Activated B cell treated with CpG ODN at 0.5 μM for 24 hours (primary cell): ENCODE measurements at places on chromosomes 7 and 10.

DNA sequence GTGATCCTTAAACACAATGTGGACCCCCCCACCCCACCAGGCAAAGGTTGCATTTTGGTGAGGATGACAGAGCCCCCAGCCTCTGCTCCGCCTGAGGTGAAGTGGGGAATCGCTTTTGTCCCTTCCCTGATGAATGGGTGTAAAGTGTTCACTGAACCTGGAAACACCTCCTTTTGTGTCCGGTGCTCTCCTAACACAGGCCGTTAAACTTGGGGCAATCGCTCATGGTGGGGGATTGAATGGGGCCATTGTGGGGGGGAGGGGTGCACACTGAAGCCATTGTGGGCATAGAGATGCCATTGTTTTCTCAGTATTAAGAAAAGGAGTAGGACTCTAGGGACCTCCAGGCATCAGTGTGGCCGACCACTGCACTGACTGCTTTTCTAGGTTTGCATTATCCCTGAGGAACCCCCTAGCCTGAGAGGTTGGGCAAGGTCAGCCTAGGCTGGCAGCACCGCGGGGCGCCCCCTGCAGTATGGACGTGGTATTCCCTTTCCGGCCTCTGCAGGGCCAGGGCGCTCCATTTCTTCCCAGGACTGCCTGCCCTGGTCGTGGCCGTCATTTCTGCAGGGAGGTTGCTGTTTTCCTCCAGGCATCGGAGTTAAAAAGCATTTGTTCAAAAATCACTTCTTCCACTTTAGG lies 158.3 kb downstream of the TCF7L2 start:
- DNase-seq: no peak

GRCh38 chr7:55377162-55377817 lies 12.2 kb downstream of the LANCL2 start:
- DNase-seq: no peak

- no peak for DNase-seq
These were observed 73.7 kb upstream of the ABCB5 start for GRCh38 chr7:20541608-20542349.

- DNase-seq: no peak
These were observed 205.3 kb upstream of the HDAC9 start for GRCh38 chr7:18290223-18290622.

DNA sequence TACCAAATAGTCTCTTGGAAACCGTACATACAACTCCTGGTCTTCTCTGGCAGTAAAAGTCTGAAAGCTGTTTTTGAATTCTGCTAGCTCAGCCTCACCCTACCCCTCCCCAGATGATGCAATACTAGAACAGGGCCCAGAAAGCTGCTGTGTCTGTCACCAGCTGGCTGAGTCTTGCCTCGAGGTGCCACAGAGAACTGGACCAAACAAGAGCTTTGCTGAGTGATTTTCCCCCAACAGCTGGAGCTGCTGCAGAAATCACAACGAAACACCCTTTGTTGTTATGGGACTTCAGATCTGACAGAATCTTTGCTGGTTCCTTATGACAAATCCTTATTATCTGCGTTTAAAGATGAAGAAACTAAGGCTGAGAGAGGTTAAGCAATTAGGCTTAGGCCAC lies 134.1 kb downstream of the SPAG6 start:
- no peak for DNase-seq

- DNase-seq: no peak
These were observed 162.2 kb downstream of the TFEC start for GRCh38 chr7:115868369-115868768.

DNA sequence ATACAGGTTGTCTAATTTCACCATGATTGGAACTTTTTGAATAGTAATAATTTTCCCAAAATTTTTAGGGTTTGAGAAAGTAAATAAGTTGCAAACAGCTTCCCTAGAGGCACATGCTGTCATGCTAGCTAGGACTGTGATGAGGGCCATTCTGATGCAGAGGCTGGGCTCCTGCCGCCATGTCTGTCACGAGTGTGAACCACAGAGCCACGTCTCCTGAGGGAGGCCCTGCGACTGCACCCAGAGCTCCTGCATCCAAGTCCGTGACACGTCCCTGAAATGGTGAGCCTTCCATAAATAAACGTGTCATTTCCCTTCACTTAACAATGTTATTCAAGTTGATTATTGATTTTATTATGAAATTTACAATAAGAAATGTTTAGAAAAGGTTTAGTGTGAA lies 40.0 kb downstream of the C10orf120 start:
- DNase-seq: no peak

GRCh38 chr10:34486008-34486407 lies 329.1 kb downstream of the PARD3 start:
- no peak for DNase-seq

- DNase-seq: no peak
These were observed 78.2 kb downstream of the VTI1A start for GRCh38 chr10:112525200-112525599.

GRCh38 chr7:124761164-124761715 lies 4.4 kb downstream of the GPR37 start:
- no peak for DNase-seq

- DNase-seq: peak; percentile 17
These were observed 100.3 kb upstream of the SVIL start for GRCh38 chr10:29734962-29735627.

- DNase-seq: no peak
These were observed 200.8 kb upstream of the PPP2R2D start for GRCh38 chr10:131700032-131700431.

GRCh38 chr7:26157520-26158105 lies 5.6 kb downstream of the NFE2L3 start:
- DNase-seq: no peak

- no peak for DNase-seq
These were observed 70.3 kb upstream of the FAM3C start for GRCh38 chr7:121466455-121466854.

DNA sequence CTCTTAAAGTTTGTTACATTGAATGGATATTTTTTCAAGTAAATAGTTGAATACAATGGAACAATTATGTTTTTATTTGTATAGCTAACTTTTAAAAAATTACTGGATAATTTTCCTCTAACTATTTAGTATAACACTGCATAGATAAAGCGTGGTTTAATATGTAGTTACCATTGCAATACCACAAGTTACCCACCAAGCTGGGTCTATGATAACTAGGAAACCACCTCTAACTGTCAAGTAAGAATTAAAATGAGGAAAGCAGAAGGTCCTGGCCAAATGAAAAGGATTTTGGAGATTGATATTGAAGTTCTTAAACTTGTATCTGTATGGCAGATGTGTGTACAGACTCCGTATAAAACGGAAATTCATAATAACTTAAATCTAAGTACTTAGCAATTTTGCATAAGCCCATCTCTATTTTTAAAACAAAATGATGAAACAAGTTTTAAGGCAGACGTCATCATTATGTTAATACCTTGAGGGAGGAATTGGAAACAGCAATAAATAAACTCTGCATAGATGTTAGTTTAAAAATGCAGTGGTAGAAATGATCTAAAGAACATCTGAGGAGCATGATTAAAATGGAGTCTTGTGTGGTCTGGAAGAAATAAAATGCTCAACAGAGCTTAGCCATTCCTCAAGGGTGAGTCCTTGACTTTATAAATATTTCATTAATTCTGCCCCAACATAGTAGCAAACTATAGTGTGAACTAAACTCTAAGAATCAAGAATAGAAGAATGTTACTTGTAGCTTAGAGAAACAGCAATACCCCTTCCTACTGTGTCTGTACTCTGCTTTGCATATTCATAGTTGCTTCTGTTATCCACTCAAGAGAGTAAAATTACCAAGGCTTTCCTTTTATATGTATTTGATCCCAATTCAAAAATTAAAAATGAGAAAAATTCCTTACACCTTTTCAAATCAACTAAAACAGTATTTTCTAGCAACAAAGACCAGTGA lies 206.4 kb upstream of the FERD3L start:
- no peak for DNase-seq

GRCh38 chr7:100019908-100020307 lies 4.5 kb downstream of the ZKSCAN1 start:
- DNase-seq: no peak

GRCh38 chr7:64266341-64266919 lies 38.2 kb downstream of the ZNF679 start:
- no peak for DNase-seq

GRCh38 chr10:123391275-123392028 lies 237.2 kb downstream of the BUB3 start:
- DNase-seq: no peak

DNA sequence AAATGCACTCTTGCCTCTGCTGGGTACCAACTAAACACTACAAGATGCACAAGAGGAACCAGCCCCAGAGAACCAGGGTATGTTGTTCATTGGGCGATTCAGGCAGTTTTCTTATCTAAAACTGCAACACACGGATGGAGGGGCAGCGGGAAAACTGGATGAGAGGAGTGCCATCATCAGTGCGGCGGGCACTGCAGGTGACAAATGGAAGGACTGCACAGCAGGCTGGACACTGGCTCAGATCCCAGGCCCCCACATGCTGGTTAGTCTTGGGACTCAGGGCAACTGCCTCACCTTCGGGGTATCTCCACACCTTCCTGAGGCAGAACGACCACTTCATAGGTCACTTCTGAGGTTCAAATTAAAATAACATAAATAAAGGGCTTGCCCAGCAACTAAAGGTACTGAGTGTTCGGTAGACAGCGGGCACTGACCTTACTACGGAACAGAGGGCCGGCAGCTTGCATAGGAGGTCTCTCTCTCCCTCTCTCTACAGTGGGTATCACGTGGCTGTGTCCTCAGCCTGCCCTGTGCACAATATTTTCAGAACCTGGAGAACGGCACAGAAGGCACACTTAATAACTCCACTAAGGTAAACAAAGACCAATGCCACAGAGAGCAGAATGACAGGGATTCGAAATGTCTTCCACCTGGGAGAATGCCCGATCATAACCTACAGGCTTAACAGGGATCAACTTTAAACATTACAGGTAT lies 72.1 kb downstream of the GRB10 start:
- DNase-seq: no peak

DNA sequence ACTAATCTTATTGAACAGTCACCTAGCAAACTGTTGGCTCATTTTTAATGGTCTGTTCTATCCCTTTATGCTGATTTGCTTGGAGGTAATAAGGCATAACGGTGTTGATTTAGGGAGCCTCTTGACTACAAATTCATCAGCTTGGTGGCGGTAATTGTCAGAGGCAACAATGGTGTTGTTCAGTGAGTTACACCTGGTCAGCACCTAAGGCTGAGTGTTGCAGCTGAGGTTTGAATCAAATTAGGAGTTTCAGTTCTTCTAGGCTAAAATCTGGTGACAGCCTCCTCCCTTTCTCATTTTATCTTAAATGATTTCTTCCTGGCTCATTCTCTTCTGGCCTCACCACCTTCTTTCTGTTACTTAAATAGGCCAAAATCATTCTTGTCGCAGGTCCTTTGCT lies 42.3 kb upstream of the SP8 start:
- DNase-seq: no peak

DNA sequence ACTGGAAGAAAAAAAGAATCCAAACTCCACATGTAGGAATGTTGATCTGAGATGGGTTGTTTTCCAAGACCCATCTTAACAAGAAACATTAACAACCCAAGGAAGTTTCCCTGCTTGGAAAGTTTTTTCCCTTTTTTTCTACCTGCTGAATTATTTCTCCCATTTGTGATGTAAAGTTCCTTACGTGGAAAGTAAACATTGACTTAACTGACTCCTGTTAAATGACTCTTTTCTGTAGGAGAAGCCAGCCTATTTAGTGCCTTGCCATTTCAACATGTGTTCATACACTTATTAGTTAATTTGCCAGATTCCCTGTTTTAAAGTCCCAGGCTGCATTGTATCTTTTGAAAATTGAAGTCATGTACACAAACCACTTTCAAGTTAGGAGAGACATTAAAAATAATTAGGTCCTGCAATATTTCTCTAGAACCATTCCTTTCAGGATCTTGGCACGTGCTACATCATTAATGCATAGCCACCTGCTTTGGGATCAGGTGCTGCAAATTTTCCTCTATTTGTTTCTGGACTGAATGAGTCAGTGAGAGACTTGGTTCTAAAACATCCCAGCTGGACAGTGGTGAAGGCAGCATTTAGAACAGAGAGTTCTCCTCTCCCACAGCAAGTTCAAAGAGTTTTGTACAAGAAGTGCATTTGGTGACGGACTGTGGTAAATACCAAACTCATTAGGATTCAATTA lies 698.5 kb downstream of the SUGCT start:
- no peak for DNase-seq

GRCh38 chr7:151694828-151695580 lies 175.3 kb upstream of the RHEB start:
- DNase-seq: no peak

GRCh38 chr7:8436965-8437364 lies 3.6 kb downstream of the NXPH1 start:
- no peak for DNase-seq

- DNase-seq: no peak
These were observed 244.9 kb upstream of the NEBL start for GRCh38 chr10:21141946-21142492.

DNA sequence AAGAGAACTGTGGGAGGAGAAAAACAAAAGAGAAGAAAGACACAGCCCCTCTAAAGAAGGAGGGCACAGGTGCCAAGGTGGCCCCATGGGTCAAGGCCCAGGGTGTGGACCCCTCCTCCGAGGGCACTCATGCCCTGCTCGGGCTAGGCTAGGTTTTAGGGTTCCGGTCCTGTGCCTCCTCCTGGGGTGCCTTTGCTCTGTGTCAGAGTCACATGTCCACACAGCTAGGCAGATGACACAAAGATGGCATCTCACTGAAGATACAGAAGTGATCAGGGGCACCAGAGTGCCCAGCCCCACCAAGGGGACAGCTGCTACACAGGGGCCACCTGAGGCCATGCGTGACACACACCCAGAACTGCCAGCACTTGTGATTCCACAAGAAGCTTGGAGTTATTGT lies 116.4 kb upstream of the PPIF start:
- DNase-seq: no peak

DNA sequence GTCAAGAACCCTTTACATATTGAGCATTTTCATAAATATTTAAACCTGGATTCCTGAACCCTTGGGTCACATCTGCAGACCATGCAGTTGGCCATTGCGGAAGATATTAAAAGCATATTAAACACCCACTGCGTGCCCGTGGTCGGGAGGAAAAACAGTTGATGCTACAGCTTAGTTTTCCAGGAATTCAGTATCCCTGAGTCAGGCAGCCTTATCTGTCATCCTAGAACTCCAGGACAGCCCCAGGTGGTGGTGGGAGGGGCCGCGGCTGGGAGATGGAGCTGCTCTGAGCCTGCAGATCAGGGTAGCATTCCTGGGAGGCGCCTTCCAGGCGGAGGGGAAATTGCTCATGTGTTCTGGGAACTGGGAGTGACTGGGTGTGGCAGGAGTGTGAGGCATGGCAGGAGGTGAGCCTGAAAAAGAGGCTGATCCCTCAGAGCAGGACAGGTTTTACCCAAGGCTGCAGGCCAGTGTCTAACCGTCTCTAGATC lies 222.9 kb upstream of the SH2B2 start:
- no peak for DNase-seq

GRCh38 chr10:117112220-117112619 lies 25.9 kb downstream of the VAX1 start:
- no peak for DNase-seq

GRCh38 chr7:112422842-112423496 lies 27.3 kb upstream of the IFRD1 start:
- no peak for DNase-seq
